ENCODE measurements at places on chromosomes 5 and 9.

DNA sequence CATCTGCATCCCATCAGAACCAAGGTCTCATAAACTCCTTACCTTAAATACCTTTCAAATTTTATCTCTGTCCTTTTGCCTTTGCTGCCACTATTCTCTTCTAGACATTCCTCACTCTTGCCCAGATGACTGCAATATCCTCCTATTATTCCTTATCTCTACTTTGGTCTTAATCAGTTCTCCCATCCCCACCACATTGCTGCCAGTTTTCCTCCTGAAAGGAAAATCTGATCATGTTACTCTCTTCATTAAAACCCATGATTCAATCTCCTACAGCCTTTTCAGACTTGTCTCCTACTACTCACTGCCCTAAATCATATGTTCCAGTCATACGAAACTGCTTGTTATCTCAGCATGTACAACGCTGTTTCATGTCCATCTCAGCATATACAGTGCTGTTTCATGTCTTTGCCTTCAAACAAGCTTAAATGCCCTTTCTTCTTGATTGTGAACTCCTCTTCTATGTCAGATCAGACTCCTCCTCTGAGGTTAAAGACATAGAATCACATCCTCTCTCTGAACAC, 152.6 kb upstream of the FST start:
- no peak for DNase-seq

- DNase-seq = no peak
Observed at GRCh38 chr5:68012429-68012828, 203.1 kb upstream of the PIK3R1 start.

DNA sequence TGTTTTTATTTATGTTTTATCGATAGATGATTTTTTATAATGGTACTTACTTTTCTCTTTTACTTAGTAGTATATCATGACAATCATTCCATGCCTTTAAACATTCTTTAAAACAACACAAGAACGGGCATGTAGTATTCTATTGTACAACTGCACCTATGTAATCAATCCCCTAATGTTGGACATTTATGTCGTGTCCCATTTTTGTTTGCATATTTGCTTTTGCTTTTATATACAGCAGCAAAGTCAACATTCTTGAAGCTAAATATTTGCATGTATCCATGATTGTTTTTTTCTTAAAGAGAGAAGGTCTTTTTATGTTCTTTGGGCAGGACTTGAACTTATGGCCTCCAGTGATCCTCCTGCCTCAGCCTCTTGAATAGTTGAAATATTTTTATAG, 527.0 kb upstream of the CLINT1 start:
- no peak for DNase-seq

DNA sequence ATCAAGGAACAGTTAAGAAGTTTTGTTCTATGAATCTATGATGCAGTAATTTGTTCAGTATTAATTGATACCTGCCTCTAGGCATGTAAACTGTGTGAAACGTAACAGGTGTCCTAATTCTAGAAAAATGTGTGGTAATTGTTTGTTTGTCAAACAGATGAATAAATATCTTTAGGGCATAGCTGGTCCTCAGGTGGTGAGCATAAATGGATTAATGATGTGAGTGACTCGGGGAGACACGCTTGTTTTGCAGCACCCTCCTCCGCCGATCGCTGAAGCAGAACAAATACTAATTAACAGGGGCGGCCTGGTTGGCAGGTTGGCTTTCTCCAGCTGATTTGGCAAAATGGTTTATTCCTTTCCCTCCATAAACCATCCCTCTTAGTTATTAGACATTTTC, 88.8 kb downstream of the TLE4 start:
- no peak for DNase-seq

- DNase-seq = no peak
Observed at GRCh38 chr5:139745800-139746690, 49.6 kb upstream of the PSD2 start.

- DNase-seq = no peak
Observed at GRCh38 chr9:92717201-92718085, 47.2 kb downstream of the BICD2 start.

- DNase-seq = no peak
Observed at GRCh38 chr5:111580956-111581355, 68.6 kb upstream of the STARD4 start.

- DNase-seq = no peak
Observed at GRCh38 chr5:136811086-136811485, 445.7 kb upstream of the TRPC7 start.

DNA sequence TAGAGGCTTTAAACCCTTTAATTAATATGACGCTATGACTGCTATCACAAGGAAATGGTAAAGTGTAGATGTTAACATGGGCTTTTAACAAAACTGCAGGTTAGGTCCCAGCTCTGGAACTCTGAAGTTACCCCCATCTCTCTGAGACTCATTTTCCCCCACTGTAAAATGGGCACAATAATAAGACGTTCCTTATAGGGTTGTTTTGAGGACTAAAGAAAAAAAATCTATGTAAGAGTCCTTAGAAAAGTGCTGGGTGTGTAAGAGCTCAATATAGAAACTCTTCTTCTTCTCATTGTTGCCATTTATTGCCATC, 45.8 kb upstream of the STK32A start:
- DNase-seq = no peak

GRCh38 chr9:121298689-121299466, 30.9 kb downstream of the GSN start:
- DNase-seq = no peak

DNA sequence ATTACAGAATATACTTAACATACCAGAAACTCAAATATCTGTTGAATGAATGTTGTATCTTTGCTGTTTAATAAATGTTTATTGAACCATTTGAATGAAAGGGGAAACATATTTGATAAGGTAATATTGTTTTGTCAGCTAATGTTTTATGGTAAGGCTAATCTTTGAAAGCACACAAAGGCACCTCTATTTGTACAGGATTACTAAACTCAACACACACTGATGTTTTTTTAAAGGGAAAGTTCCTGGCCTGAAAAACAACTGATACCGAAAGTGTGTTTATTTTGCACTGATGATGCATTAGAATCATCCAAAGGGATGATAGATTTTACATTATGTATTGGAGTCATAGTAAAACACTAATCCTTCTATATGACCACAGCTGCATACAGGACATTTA, 82.5 kb downstream of the ADCY2 start:
- DNase-seq = no peak

- DNase-seq = peak; percentile 24
Observed at GRCh38 chr5:115372146-115372545, 75.7 kb upstream of the CCDC112 start.

- DNase-seq = peak; percentile 43
Observed at GRCh38 chr9:83701769-83702168, 6.0 kb downstream of the UBQLN1 start.

DNA sequence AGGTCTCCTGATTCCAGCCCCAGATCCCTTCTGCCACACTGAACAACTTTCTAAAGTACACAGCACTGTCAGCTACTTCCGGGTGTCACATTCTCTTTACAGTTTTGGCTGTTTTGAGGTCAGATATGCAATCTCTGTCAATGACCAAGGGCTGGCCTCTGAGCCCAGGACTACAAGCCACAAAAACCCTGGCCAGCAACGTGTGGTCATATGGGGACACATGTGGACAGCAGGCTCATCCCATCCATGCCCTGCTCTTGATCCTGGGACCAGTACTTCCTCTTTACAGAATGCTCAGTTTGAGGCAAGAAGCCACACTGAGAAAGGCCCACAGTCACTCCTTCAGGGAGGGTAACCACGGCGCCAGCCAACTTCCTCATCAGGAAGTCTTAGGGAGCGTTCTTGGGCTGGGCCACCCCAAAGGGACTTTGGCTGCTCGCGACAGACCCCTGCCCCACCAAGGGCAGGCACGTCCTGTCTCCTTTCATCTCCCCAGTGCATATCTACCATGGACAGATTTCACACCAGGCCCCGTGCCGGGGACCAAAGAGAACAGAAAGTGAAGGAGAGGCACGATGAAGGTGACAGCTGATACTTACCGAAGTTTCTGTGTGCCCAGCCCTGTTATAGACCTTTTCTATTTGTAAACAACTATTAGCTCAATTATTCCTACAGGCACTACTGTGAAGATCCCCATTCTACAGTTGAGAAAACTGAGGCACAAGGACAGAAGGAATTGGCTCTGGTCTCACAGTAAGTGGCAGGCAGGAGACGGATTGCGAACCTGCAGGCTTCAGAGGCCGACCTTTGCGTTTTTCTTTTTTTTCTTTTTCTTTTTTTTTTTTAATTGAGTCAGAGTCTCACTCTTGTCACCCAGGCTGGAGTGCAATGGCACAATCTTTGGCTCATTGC, 37.3 kb downstream of the STK10 start:
- no peak for DNase-seq

DNA sequence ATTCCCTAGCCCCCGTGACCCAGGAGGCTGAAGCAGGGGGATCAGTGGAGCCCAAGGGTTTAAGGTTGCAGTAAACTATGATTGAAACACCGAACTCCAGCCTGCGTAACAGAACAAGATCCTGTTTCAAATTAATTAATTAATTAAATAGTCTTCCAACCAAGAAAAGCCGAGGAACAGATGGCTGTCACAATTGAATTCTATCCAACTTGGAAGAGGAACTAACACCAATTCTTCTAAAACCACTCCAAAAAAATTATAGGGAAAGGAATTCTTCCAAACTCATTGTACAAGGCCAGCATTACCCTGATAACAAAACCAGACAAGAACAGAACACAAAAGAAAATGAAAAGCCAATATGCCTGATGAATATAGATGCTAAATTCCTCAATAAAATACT, 43.4 kb upstream of the RGS7BP start:
- no peak for DNase-seq

- DNase-seq = no peak
Observed at GRCh38 chr9:114012126-114012525, 66.0 kb downstream of the AMBP start.

- DNase-seq = peak; percentile 19
Observed at GRCh38 chr9:84697509-84698114, 28.1 kb downstream of the NTRK2 start.

- DNase-seq = peak; percentile 32
Observed at GRCh38 chr9:106864373-106865143, 1.6 kb downstream of the ZNF462 start.

- no peak for DNase-seq
Observed at GRCh38 chr9:123851851-123852250, 78.1 kb downstream of the DENND1A start.

DNA sequence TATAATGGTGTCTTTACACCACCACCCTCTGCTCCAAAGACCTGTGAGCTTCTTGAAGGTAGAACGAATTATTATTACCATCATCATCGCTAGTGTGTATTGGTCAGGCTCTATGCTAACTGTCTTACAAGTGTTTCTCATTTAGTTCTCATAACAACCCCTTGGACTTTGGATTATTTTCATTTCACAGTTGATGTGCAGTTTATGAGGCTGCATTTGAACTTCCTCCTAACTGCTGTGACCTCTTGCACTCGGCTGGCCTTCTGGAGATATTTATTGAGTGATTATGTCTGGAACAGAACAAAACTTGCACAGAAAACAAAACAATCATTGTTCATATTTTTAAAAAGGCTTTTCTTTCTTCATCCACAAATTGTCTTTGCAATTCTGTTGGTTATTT, 306.3 kb upstream of the SGCD start:
- DNase-seq = no peak

- DNase-seq = no peak
Observed at GRCh38 chr9:36306471-36307306, 48.4 kb upstream of the GNE start.

- no peak for DNase-seq
Observed at GRCh38 chr5:82107267-82107666, 135.4 kb downstream of the ATG10 start.

DNA sequence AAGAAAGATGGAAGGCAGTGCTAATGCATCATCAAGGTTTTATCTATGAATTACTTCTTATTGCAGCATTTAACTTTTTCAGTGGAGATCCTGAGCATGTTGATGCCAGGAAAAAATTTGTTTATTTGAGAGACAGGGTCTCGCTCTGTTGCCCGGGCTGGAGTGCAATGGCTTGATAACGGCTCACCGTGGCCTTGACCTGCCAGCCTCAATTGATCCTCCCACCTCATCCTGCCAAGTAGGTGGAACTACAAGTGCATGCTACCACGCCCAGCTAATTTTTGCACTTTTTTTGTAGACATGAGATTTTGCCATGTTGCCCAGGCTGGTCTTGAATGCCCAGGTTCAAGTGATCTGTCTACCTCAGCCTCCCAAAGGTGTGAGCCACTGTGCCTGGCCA, 47.2 kb downstream of the AOPEP start:
- no peak for DNase-seq

DNA sequence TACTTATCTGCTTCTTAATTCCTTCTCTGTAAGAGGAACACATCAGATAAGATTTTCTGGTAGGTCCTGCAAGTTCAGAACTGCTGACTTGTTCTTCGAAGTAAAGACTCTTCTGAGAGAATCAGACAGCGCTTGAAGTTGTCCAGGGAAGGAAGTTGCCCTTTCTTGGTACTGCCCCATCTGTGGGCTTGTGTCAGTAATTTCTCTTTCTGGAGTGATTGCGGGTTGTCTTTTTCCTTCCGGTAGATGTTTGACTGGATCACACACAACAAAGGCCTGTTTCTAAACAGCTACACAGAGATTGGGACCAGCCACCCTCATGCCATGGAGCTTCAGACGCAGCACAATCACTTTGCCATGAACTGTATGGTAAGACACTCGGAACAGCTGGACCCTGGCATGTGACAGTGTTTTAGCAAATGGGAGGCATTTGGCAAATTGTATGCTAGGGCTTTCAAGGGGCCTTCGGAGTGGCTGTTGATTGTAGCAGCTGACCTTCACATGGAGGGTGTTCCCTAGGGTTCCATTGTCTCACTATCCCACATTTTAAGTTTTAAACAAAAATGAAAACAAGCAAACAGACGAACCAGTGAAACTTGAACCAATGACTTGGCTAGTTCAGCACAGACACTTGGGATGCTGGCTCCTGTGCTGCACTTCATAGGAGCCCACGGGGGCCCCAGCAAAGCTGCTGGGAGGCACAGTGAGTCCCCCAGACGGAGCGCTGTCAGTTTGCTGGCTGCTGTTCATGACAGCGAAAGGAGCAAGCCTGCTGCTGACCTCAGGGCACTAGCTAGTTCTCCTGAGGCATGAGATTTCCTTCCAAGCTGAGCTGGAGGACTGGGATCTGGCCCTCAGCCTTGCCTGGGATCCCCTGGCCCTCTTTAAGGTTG, 149.9 kb downstream of the TRIO start:
- no peak for DNase-seq

DNA sequence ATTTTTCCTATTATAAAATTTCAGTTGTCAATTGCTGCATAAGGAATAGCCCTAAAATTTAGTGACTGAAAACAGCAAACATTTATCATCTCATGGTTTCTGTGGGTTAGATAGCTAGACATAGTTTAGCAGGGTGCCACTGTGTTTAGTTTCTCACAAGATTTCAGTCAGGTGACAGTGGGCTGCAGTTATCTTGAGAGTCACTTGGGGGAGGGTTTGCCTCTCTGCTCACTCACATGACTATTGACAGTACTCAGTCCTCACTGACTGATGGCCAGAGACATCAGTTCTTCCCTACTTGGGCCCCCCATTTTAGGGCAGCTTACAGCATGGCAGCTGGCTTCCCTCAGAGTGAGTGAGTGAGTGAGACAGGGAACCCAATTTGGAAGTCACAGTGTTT, 42.0 kb downstream of the PBX3 start:
- no peak for DNase-seq

DNA sequence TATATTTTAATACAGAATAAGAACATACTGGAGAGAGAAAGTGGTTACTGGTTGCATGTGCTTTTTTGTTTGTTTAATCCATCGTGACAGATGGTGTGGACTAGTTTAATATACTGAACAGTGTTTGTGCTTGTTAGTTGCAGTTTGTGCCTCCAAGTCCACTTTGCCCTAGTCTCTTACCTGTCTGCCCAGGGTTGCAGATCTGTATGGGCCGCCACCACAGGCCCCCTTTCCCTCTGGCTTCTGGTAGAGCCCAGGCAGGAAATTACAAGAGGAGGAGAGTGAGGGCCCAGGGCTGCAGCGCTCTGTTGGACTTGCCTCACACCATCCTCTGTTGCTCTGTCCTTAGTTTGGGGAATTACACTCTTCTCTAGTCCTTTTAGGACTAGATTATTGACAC, 166.4 kb downstream of the KDM4C start:
- no peak for DNase-seq
